ENCODE measurements at places on chromosomes 16 and 17.

- DNase-seq, result no peak
Measured at GRCh38 chr17:41434415-41434814, 6.4 kb downstream of the KRT38 start.

- DNase-seq, result peak; percentile 43
Measured at GRCh38 chr17:30379303-30379902, 676 bp downstream of the CPD start.

DNA sequence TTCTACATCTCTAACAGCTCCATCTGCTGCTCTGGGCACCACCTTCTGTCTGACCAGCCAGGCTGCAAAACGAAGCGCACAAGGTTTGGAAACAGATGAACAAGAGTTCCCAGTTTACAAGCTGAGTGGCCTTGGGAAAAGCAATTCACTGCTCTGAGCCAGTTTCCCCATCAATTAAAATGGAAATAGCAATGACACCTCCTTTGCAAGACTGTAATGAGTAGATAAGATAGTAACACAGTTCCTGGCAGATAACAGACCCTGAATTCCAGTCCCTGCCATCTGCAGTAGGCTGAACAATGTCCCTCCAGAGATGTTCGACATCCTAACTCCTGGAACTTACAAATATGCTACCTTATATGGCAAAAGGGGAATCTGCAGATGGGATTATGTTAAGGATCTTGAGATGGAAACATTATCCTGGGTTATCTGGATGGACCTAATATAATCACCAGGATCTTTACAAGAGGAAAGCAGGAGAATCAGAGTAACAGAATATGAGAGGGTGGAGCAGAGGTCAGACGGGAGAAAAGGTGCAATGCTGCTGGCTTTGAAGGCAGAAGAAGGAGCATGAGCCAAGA lies 27.9 kb downstream of the CPPED1 start:
- no peak for DNase-seq

DNA sequence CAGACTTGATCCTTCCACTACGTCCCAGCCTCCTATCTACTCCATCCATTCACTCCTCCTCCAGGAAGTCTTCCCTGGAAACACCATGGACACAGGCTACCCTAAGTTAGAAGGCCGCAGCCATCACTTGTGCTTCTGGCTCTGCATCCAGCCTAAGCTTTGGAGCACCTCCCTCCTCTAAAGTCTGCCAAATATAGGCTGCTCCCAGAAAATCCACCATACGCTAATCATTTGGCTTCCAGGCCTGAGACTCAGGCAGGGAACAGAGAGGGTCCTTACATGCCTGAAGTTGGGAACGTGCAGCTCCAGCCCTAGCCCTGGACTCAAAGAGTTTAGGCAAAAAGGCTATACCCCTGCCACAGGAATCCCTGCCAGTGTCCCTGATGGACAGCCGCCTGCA lies 6.7 kb downstream of the PCGF2 start:
- no peak for DNase-seq

DNA sequence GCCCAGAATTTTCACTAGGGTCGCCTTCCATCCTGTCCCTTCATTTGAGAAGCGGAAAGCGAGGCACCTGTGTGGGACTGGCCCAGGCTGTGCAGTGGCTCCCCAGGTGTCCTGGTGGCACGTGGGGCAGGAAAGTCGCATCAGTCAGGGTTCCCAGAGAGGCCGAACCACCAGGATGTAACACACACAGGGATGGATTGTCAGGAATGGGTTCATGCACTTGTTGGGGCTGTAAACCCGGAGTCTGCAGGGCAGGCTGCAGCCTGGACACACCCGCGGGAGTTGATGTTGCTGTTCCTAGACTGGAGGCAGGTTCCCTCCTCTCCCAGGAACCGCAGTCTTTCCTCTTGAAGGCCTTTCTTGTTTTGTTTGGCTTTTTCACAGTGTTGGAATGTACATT lies 30.7 kb upstream of the RPTOR start:
- no peak for DNase-seq

DNA sequence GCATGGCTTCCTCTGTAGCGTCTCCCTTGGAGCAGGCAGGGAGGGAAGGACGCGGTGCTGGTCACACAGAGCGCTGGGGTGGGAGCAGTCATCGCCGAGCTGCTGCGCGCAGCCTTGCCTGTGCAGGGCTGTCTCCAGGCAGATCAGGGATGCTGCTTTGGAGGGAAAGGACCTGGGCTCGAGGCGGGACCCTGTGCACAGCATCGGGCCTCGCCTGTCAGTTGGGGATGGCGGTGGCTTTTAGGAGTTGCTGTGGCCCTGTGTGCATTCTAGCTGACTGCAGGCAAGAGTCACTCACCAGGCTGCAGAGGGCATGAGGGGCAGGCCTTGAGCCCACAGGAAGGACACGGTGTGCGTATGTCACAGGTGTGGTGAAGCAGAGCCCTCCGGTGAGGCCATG lies 10.1 kb downstream of the ACSF3 start:
- no peak for DNase-seq

- peak; percentile 55 for DNase-seq
Measured at GRCh38 chr16:2520784-2521531, 787 bp downstream of the AMDHD2 start.

DNA sequence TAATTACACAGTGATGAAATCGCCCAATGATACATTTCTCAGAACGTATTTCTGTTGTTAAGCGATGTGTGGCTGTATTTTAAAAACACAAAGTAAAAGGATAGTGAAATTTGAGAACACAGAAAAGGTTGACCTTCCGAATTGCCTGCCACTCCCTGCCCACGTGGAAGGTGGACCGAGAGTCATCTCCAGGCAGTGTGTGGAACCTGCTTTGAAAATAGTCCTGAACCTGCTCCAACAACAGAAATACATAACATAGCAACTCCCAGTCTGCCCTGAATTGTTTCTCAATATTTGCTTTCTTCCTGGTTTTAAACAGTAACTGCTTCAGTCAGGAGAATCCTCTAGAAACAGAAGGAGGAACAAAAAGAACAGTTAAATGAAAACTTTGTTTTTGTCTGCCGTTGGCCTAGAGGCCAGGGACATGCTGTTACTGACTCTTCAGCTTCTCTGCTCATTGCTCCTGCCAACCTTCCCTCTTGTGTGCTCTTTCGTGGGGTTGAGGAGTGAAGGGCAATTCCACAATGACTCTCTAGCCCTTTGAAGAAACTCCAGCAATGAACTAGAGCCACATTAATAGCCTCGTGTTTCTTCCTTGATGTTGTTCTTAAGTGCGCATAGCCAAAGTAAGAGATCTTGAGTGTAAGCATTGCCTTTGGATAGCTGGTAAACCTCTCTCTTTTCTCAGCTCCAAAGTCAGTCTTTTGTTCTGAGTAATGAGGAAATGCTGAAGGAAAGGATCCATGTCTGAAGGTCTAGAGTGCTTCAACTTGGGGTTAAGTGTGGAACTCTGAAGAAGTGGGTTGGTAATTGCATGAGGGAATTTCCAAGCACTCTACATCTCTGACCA lies 452.5 kb upstream of the CCL2 start:
- DNase-seq, result no peak

GRCh38 chr16:84725481-84726078 lies 25.8 kb downstream of the USP10 start:
- no peak for DNase-seq

DNA sequence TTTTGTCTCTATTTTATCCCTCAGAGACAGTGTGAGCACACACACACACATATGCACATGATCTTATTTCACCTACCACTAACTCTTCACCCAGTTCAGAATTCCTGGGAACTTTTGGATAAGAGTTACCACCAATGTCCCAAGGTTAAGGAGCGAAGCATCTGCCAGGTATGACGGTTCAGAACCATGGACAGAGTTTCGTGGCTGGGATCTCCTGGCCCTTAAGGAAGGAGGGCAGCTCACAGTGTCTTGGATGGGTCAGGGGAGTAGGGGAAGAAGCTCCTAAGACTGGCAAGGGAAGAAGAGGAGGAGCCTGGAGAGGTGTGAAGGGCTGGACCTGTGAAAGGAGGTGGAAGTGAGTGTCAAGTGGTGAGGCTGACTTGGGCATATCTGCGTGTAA lies 23.0 kb upstream of the TMEM132E start:
- no peak for DNase-seq

DNA sequence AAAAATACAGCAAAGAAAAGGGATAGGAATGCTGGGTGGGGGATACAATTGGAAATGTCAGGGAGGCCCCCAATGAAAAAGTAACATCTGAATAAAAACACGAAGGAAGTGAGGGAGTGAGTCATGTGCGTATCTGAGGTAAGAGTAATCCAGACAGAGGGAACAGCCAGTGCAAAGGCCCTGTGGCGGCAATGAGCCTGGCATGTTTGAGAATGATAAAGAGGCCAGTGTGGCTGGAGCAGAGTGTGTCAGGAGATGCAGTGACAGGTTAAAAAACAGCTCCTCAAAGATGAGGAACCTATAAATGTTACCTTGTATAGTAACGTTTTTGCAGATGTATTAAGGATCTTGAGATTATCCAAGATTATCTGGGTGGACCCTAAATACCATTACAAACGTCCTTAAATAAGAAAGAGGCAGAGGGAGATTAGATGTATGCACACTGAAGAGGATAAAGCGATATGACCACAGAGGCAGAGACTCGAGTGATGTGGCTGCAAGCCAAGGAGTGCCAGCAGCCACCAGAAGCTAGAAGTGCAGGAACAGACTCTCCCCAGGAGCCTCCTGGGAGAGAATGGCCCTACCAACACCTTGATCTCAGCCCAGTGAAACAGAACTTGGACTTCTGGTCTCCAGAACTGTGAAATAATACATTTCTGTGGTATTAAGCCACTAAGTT lies 17.8 kb upstream of the SLC35B1 start:
- no peak for DNase-seq

GRCh38 chr17:44931376-44931775 lies 16.1 kb upstream of the GFAP start:
- no peak for DNase-seq

GRCh38 chr17:57136355-57136754 lies 51.3 kb downstream of the AKAP1 start:
- DNase-seq, result no peak

- no peak for DNase-seq
Measured at GRCh38 chr16:47519546-47519945, 58.4 kb downstream of the PHKB start.

All from activated T-cell treated with anti-CD3 and anti-CD28 coated beads, Interleukin-2, amount 50 U/mL, for 72 hours (primary cell).